ENCODE measurements at places on chromosomes 7 and 10.
A peak's percentile ranks its signal among the peaks of the same experiment; 100 is the strongest.

DNA sequence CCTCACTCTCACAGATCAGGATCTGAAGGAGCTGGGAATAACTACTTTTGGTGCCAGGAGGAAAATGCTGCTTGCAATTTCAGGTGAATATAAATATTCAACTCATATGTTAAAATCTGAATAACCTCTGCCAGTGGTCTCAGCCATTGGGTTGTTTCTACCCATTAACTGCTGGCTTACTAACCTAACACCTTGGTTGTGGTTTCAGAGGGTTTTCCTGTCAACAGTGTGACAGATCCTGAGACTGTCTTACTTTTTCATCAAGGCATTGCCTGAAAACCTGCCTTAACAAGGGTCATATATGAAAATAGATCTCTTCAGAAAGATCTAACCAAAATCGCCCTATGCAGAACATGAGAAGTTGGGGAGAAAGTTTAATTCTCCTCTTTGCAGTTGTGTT, 307.7 kb downstream of the BICC1 start:
- no peak for DNase-seq

GRCh38 chr10:116671274-116671926, 50.6 kb downstream of the PNLIPRP2 start:
- DNase-seq, result no peak

DNA sequence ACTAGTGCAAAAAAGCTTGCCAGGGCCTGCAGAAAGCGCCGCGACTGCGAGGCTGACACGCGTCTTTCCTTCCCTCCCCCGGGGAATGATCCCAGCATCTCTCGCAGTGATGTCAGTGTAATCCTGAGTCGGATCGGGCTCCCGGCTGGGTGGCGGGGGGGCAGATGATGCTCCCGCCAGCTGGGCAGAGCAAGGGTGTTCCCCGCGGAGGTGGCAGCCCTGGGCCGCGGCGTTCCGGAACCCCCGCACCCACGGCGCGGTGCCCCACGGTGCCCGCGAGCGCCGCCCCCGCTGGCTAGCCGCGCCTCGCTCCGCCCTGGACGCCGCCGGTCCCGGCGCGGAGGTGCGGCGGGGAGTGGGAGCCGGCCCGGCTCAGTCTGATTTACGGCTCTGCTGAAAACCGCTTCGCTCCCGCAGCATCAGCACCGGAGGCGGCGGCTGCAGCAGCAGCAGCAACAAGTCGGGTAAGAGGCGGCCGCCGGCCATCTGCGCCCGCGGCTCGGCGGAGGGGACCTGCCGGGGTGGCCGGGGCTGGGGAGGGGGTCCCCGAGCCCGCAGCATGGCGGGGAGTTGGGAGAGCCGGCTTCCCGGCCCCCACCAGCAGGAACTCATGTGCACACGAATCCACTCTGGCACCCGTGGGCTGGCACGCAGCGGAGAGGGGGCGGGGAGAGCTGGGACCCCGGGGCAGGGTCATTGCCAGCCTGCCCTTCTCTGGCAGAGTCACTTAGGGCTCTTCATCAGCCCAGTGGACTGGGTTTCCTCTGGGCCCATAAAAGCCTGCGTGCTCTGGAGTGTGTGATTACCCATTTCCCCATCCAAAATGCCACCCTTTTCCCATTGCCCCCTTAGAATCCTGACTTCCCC, at the start of gene ZNF365:
TSS of gene ZNF365 (plus strand) at position 375 of the 867 bp plus-strand sequence. CDS start 1,825 bp downstream, outside the sequence.
- DNase-seq, result peak; percentile 25

DNA sequence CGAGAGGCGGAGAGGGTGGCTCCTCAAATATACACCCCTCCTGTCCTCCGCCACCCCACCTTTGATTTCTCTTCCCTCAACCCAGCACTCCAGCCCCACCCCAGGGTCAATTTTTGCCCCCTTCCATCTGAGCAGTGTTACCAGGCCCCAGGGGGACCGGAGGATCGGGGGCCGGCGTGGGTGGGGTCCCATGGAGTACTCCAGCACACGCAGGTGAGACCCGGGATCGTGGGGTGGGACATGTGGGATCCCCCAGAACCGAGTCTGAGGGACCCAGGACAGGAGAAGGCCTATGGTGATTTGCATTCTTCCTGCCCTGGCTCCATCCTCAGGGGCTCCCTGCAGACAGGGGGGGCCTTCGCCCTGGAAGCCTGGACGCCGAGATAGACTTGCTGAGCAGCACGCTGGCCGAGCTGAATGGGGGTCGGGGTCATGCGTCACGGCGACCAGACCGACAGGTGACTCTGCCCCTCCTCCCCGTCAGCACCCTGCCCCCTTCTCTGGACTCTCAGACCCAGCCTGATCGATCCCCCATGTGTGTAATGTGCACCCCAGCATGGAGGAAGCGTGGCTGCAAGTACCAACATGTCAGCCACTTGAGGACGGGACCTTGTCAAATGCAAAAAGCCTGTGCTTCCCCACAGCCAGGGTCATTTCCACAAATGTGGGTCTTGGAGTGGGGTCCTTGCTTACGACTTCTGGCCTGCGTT, 744 bp downstream of the TRIP6 start:
- no peak for DNase-seq

DNA sequence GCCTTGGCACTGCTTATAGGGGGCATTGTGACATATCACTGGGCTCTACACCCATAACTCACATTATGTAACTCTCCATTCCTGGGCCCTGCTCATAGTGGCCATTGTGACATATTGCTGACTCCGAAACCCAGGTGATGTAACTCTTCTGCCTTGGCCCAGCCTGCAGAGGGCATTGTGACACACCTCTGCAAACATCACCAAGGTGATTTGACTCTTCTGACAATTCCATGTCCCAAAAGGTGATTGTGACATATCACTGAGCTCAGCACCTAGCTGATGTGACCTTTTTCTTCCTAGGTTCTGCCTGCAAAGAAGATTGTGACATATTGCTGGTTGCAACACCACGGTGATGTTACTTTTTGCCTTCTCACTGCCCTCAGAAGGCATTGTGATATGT, 36.5 kb upstream of the ZNF680 start:
- DNase-seq, result no peak

DNA sequence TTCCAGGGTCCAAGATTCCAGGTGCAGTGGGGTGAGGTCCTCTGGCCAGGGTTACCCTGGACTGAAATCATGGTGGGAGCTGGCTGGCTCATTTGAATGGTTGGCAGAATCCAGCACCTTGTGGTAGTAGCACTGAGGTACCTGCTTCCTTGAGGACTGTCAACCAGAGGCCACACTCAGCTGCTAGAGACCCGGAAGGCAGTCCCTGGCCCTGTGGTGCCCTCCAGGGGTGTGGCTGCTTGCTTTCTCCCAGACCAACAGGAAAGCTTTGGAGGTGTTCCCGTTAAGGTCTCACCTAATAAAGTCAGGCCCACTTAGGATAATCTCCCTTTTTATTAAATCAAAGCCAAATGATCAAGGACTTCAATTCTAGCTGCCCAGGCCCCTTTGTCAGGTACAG, 107.7 kb upstream of the GDF10 start:
- DNase-seq, result no peak

DNA sequence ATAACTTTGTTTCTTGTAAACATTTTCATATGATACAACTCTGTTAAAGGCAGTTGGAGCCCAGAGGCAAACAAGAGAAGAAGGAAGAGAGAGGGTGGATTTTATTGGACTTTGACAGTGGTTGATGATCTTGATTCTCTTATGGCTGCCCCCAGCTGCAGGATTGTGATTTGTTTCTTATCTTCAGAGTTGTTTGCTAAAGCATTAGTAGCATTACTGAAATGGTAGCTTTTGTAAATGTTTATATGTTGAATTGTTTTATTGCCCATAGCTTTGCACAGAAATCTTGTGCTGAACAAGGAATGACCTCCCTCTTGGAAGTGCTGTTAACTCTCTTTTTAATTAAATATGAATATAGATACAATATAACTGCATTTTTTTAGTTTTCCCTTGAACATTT, 309.4 kb downstream of the AUTS2 start:
- DNase-seq, result no peak

DNA sequence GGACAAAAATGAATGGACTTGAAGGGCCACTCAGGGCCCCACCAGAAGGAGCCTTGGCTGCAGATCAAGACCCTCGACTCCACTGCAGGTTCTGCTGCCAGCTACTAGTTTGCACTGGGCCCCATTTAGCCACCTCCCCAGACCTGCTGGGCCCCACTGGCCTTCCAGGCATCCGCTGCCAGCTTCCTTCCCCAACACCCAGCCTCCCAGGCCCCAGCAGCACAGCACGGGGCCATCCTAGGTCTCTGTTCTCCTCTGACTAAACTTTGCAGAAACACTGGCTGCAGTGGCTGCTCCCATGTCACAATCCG, 277.4 kb upstream of the KLF14 start:
- no peak for DNase-seq

DNA sequence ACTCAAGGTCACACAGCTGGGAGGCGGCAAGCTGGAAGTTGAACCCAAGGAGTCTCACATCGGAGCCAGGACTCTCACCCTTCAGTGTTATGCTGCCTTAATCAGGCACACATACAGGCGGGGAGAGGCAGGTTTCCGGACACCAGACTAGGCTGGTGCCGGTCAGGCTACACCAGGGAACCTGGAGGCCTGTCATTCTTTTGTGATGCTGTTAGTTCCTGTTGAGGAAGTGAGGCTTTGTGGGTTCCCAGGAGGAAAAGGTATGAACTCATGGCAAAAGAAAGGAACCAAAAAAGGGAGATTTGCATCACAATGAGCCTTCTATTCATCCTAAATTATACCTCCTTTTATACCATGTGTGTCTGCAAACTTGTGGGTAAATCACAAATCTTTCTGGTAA, 103.8 kb downstream of the TCF7L2 start:
- DNase-seq, result peak; percentile 94

GRCh38 chr7:98128346-98128745, 21.7 kb downstream of the LMTK2 start:
- no peak for DNase-seq

- no peak for DNase-seq
Measured at GRCh38 chr10:34184397-34184796, 630.7 kb downstream of the PARD3 start.

DNA sequence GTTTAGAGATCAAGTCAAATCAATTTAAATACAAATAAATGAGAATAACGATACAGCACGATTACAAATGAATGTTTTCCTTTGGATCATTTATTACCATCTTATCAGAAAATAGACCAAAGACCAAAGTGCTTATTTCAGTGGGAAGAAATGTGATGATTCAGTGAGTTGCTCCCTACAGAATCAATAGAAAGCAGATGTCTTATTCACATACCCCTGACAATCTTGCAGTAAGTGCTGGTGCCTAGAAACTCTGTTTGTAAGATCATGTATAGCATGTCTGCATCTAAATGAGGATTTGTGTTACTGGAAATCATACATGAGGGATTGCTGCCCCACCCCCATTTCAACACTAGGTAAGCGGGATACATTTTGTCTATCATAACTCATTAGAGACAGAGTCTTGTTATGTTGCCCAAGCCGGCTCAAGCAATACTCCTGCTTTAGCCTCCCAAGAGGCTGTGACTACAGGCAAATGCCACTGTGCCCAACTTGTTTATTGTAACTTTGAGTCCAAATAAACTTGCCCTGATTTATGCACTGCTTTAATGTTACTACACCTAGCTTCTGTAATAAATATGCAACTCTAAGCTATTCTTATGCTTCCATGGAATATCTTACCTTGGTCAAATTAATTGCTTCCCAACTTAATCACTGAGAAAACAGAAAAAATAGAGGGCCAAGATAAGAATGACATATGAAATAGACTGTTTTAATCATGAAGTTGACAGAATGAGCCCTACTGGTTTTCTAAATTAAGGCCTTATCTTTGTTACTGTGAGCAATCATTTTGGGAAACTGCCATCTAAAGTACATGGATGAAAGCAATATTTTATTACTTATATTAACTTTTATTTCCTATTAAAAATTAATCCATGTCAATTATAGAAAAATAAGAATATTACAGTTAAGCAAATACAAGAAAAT, 82.5 kb downstream of the AHR start:
- DNase-seq, result no peak

- no peak for DNase-seq
Measured at GRCh38 chr7:3893151-3893788, 592.2 kb downstream of the SDK1 start.

DNA sequence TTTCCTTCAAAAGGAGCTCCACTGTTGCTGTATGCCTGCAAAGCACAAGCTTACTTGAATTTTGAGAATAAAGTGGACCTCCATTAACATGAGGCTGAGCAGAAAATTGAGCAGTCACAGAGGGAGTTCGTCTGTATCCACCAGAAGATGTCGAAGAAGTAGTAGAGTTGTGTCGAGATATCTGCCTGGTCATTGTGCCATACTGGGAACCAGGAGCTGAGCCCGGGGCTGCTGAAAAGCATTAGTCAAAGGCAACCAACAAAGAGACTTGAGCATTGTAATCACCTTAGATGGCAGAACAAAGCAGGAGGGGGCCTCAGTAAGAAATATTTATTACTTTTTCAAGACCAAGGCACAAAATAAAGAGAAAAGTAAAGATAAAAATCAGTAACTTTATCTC, 61.5 kb downstream of the PDSS1 start:
- DNase-seq, result no peak

DNA sequence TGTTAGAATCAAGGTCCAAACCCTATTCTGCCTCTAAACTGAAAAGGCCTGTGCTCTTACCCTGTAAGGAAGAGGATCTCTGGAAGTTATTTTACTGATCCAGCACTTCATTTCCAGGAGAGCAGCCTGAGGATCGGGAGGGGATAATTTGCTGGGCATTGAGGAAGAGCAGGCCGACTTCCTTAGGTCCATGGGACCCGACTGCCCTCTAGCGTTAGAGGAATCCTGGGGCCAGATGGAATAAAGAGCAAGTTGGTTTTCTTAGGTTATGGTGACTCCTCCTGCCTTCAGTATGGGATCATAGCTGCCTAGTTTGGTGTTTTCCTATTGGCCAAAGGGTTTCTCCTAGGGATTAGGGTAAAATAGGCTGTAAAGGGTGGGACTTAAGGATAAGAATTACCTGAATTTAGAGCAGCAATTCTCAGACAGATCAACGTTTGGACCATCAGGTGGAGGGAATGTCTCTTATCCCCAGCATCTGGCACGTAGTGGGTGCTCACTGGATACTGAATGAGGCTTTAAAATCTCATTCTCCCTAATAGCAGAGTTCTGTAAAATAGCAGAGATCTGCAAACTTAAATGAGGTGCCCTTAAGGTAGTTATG, 40.0 kb upstream of the SORBS1 start:
- DNase-seq, result peak; percentile 94

- peak; percentile 90 for DNase-seq
Measured at GRCh38 chr10:101041252-101041761, 10.3 kb downstream of the SFXN3 start.

DNA sequence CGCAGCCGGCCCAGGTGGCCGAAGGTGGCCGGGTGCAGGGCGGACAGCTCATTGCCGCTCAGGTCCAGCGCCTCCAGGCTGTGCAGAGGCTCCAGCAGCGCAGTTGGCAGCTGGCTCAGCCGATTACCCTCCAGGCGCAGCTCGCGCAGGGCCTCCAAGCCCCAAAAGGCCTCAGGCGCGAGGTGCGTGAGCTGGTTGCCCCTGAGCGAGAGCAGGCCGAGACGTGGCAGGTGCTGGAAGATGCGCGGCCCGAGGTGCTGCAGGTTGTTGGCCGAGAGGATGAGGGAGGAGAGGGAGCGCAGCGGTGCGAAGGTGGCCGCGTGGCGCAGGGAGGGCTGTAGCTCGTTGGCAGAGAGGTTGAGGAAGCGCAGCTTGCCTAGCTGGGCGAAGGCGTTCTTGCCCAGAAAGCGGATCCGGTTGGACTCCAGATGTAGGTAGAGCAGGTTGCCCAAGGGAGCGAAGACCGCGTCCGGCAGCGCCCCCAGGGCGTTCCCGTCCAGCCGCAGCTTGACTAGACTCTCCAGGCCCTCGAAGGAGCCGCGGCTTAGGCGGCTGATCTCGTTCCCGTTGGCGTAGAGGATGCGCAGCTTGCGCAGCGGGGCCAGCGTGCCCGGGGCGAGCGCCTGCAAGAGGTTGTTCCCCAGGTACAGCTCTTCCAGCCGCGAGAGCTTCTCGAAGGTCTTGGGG, 923 bp downstream of the TRIL start:
- DNase-seq, result peak; percentile 17

- DNase-seq, result no peak
Measured at GRCh38 chr10:1954300-1954699, 217.0 kb upstream of the ADARB2 start.

Data from dermis blood vessel endothelial cell (primary cell).